Activated CD4-positive, alpha-beta T cell treated with anti-CD3 and anti-CD28 coated beads for 36 hours (primary cell): ENCODE measurements at places on chromosomes 7 and 10. TPM values are rescaled to one million over a fixed set of nuclear protein-coding genes. Genes with fewer than 3 reads are reported as not detected.
A peak's percentile ranks its signal among the peaks of the same experiment; 100 is the strongest.

- no peak for DNase-seq
Observed at GRCh38 chr7:135240441-135240840, 6.8 kb downstream of the STRA8 start.

DNA sequence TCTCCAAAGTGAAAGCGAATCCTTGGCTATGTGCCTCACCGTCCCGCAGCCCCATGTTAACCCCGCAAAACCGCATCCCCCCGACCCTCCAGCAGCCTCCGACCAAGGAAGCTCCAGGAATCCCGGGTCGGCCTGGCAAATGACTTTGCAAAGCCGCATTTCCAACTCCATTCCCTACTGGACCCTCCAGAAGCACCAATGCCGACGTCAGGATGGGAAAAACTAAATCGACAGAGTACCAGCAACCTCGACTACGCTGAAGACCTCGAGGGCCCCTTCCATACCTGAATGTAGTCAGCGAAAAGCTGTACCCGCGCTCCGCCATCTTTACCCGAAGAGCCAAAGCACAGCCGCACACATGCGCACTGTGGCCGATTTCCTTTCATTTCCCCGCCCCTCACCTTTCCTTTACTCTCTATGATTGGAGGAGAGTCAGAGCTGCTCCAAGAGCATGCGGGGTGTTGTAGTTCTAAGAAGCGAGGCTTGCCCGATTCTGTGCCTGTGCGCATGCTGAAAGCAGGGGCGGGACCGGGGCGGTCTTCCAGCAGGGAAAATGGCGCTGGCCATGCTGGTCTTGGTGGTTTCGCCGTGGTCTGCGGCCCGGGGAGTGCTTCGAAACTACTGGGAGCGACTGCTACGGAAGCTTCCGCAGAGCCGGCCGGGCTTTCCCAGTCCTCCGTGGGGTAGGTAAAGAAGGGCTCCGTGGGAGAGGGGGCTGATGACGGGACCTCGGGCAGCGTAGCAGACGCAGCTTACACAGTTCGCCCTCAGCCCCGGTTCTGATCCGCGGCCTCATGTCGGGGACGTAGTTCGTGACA, at the start of the genes MRPL32 and PSMA2:
MRPL32 (plus strand) TSS at position 543 of the 818 bp plus-strand sequence; CDS start at position 554, 11 bp downstream.
PSMA2 (minus strand) TSS at position 341 of the 818 bp plus-strand sequence; CDS start at position 325, 16 bp downstream.
- DNase-seq, result peak; percentile 95

DNA sequence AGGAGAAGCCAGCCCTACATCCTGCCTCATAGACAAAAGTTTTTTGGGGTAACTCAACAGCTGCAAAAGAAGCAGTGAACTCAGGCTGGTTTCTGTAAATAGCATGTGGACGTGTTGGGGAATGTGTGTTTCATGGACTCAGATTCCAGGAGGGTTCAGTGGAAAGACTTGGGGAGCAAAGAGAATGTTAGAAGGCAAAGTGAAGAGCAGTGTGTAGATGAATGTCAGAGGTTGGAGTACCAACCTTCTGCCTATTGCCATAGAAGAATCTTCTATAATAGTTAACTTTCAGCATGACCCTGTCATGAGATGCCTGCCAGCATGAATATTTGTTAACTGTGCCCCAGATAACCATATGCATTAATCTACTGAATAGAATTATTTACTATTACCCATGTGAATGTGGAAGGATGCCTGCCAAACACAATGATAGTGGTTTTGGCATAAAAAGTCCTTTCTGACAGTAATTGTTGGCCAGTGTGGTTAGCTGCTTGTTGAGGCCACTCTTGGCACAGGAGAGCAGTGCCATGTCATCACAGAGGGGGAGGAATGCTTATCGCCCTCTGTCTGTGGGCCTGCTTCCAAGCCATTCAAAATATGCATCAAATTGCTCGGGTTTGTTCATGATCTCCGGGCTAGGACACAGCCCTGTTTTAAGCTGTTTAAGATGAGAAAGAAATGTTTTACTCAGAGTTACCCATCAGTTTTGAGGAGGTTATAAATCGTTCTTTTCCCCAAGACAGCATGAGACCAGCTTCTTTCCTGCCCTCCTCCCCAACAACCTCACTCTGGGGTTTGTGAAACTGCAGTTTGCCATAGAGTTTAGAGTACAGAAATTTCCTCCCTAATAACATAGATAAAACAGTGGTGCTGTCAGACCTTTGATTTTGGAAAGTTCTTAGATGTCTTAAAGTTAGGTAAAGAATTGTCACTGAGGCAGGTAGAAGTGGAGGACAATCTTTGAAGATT, 165.3 kb downstream of the WNT2 start:
- no peak for DNase-seq

GRCh38 chr10:132027423-132027983, 38.2 kb upstream of the JAKMIP3 start:
- no peak for DNase-seq

DNA sequence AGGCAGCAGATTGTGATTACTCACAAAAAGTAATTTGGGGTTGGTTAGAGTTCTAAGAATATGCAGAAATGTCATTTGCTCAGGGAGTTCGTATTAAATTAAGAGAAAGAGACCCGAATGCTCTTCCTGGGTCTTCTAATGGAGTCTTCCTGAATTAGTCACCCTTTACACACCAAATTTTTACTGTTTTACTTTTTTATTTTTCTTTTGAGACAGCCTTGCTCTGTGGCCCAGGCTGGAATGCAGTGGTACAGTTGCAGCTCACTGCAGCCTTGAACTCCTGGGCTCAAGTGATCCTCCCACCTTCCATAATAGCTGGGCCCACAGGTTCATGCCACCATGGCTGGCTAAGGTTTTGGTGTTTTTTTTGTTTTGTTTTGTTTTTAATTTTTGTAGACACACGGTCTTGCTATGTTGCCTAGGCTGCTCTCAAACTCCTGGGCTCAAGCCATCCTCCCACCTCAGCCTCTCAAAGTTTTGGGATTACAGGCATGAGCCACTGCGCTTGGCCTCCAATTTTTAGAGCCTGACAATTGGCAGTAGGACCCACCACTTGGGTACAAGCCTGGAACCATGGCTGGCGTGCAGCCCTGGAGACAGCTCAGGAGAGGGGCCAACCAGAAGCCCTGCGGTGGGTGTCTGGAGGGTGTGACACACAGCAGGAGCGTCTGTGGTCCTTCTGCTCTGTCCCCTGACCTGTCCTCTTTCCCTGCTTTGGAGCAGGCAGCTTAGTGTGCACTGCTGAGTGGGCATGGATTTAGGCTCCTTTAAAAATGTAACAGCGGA, 16.4 kb upstream of the BHLHA15 start:
- DNase-seq, result no peak

DNA sequence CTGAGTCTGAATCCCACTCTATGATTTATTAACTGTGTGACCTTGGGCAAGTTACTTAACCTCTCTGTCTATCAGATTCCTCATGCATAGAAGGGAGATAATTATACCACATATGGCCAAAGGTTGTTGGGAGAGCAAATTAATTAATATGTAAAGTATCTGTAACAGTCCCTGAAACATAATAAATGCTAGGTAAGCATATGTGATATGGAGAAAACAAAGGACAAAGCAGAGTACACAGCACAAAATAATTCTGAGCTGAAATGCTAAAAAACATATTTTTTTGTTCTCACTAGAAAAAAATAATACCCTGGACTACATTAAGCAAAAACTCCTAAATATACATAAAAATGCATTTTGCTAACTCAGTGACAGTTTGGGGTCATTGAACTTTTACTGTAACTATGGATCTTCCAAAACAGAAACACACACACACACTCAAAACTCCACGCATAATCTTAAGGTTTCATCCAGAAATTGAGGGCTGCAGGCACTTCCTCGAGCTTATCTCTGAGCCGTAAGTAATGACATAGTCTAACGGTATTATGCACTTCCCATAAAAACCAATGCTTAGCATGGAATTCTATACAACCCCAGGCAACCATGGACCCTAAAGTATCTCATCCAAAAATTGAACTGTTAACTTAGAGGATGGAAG, 201.7 kb upstream of the PTN start:
- no peak for DNase-seq

DNA sequence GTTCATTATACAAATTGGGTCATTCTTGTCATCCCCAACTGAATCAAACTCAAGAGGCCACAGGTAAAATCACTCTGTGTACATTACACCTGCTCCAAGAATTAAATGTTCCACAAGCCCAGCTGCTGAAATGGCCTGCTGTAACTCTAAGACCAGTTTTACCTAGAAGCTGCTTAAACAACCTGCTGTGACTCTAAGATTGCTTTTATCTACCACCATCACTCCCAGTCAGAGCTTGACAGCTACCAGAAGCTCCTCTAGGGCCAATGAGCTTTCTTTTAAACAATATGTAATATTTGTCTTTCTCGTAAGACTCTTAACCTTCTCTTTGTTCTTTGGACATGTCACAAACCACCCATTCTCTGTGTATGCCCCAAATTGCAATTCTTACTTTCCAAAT, 141.8 kb upstream of the LRGUK start:
- DNase-seq, result no peak

DNA sequence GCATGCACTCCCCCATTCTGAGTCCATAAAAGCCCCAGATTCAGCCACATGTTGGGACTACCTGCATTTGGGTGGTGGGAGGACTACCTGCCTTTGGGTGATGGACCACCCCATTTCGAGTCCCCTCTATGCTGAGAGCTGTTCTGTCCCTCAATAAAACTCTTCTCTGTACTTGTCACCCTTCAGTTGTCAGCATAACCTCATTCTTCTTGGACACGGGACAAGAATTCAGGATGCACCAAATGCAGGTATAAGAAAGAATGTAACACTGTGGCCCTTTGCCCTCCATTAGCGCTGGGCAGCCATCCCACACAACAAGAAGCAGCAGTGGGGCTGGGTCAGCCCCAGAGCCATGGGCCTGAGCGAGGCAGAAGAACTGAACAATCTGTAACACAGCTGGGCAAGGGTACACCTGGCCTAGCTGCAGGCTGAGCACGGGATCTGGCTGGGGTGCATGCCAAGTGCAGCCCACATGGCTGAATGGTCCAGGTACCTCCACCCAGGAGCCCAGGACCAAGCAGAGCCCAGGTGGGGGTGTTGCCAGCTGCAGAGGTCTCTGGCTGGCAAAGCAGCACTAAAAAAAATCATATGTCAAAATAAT, 1344.3 kb upstream of the LRRTM3 start:
- DNase-seq, result no peak

GRCh38 chr10:79327090-79327457, 20.2 kb upstream of the PPIF start:
- no peak for DNase-seq

DNA sequence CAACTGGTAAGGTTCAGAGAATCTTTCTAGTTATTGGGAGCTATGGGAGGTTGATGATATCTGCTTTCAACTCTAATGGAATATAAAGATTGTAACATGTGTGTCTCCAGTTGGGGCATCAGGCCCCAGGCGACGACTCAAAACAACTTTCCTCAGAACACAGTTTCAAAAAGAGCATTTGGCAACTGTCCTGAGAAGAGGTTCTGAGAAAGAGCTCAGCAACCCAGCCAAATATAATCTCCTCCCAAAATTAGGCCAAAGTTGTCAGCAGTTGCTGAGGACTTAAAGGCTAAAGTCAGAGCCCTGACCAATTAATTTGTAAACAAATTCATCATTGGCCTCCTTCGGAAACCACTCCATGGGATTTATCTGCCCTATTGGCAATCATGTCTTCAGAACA, 251.1 kb upstream of the NFE2L3 start:
- no peak for DNase-seq

GRCh38 chr7:148807436-148807835, 76.7 kb downstream of the EZH2 start:
- DNase-seq, result no peak

DNA sequence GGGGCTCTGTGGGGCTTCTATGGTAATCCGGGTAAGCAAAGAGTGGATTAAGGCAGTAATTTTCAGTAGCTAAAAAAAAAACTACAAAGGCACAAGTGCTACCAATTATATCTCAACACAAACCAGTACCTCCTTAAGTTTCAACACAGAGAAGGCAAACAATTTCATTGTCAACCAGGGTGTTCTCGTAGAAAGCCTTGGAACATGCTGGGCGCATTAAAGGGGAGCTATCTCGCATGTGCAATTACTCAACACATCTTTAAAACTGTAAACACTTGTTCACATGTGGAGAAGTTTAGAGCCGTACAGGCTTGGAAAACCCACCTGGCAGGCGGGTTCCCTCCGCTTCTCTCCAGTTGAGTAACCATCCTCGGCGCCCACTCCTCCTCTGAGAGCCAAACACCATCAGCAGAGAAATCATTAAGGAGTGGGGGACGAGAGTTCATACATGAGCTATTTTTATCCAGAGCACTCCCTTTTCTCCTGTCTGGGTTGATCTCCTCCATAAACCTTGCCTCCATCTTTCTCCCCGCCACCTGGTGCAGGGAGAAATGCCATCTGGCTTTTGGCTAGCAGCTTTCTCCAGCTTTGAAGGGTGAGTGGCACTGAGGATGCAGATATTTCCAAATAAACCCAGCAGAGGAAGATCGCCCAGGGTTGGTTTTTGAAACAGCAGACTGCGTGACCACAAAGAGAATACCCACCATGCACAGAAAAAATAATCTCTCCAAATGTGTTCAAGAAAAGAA, 287.1 kb downstream of the WDR11 start:
- DNase-seq, result no peak

DNA sequence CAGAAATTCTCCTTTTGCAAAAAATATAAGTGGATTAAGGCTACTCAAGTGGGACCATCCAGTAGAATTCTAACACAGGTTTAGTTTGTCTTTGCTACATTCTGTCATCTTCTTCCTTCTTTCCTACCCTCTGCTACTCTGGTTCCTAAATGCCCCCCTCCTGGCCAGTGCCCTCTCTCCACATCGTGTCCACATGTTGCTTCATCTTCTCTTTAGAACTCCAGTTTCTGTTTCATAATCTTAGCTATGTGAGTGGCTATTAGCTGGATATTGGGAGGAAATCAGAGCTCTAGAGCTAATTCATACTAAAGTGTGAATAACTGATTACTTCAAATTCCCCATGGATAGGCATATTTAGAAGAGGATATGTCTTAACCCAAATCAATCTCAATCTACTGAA, 528.5 kb downstream of the LRMDA start:
- DNase-seq, result no peak

Gene NAT16
- total RNA-seq, result not detected

Gene DPYSL4
- 15.0 TPM for total RNA-seq

Gene WEE2
- not detected for total RNA-seq

Gene CC2D2B
- total RNA-seq, result 0.23 TPM

Gene SORBS1
- total RNA-seq, result 1.0 TPM

Gene SH2B2
- total RNA-seq, result 2.7 TPM

Gene ANKRD61
- total RNA-seq, result 0.32 TPM

Gene UPK3B
- 0.46 TPM for total RNA-seq

Gene HECW1
- not detected for total RNA-seq

Gene ACHE
- not detected for total RNA-seq
